ENCODE measurements at places on chromosomes 4 and X.

- DNase-seq, result no peak
These were observed 31.6 kb upstream of the NAP1L5 start for GRCh38 chr4:88729146-88729760.

DNA sequence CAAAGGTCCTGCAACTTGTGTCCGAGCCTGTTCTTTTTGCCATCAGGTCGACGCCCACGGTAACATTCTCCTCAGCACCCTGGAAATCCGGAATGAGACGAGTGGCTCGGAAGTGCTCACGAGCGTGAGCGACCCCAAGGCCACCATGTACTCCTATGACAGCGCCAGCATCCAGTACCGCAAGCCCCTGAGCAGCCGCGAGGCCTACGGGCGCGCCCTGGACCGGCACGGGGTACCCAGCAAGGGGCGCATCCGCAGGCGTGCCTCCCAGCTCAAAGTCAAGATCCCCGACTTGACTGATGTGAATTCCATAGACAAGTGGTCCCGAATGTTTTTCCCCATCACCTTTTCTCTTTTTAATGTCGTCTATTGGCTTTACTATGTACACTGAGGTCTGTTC, 37.9 kb downstream of the COMMD8 start:
- no peak for DNase-seq

GRCh38 chrX:9301836-9302235, 163.0 kb upstream of the TBL1X start:
- DNase-seq, result no peak

DNA sequence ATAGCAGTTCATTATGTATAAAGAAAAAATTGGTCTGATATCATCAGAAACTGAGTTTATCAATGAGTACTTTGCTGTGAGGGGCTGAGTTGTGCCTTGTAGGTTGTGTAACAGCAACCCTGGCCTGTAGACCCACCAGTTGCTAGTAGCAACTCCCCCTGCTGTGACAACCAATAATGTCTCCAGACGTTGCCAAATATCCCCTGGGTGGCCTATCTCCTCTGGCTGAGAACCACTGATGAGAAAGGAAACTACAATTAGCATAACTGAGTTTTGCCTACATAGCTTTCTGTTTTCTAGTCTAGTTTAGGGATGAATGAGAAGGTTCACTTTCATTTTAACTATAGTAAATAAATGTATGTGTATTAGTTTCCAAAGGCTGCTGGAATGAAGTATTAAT, 234.1 kb downstream of the CPE start:
- no peak for DNase-seq

DNA sequence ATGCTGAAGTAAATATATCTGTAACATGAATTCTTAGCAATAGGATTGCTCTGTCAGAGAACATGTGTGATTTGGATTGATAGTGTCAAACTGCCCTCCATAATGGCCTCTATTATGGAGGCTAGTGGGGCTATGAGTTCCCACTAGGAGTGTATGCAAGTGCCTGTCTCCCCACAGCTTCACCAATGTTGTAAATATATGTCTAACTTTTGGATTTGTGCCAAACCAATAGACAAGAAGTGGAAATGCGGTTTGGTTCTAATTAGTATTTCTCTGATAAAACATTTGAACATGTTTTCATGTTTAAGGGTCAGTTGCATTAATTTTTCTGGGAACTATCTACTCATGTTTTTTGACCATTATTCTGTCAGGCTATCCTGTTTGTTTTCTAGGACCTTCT, 28.1 kb downstream of the GPAT3 start:
- DNase-seq, result no peak

- no peak for DNase-seq
These were observed 150.1 kb downstream of the DHX15 start for GRCh38 chr4:24434241-24434640.

DNA sequence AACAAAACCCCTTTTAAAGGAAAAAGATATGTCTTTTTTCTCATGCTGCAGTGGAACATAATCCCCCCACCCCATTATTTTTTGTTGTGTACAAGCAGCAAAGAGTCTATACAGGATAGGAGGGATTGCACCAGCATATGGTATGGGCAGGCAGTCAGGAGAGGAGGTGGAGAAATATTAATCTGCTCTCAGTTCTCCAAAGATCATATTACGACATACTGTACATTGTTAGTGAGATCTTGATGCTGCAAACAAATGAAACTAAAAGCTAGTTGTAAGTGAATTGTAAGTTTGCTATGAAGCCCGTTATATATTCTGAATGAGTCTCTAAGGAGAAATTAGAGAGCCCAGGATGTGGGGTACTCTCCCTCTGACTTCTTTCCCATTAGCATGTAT, 75.3 kb downstream of the RAPGEF2 start:
- no peak for DNase-seq

GRCh38 chr4:179095585-179096221, 1653.5 kb upstream of the AGA start:
- peak; percentile 11 for DNase-seq

- DNase-seq, result peak; percentile 52
These were observed 58.2 kb upstream of the DKK2 start for GRCh38 chr4:107094332-107094731.

- peak; percentile 39 for DNase-seq
These were observed 52.2 kb downstream of the SPATA18 start for GRCh38 chr4:52103319-52103718.

- DNase-seq, result peak; percentile 89
These were observed 247.6 kb upstream of the RPS6KA3 start for GRCh38 chrX:20514358-20514757.

- DNase-seq, result no peak
These were observed 245.9 kb upstream of the TLL1 start for GRCh38 chr4:165627128-165627527.

GRCh38 chrX:141960578-141960977, 56.9 kb downstream of the MAGEC1 start:
- no peak for DNase-seq

DNA sequence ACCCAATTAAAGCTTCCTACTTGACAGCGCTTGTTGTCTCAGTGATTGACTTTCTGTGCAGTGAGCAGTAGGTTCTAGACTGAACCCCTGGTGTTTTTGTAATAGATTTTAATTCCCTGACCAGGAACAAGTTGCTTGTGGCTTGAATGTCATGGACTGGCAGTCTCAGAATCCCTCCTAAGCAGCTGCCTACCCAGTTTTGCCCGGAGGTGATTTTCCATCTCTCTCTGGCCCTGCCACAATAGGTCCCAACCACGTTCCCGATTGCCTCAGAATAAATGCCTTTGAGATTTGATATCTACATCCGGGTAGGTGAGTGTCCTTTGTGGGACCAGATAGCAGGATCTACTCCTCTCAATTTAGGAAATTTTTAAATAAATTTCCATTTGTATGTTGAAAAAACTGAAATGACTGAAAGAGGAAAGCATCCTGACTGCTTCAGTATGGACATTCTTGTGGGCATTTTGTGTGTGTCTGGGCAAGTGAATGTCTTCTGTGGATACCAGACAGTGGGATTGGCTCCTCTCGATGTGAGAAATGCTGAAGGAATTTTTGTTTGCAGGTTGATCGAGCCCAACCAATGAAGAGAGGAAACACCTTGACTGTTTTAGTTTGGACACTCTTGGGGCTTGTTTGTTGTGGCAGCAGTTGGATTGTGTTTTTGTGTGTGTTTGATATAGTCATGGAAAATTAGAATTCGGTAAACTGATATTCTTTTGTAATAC, 1607.4 kb downstream of the C4orf33 start:
- no peak for DNase-seq

DNA sequence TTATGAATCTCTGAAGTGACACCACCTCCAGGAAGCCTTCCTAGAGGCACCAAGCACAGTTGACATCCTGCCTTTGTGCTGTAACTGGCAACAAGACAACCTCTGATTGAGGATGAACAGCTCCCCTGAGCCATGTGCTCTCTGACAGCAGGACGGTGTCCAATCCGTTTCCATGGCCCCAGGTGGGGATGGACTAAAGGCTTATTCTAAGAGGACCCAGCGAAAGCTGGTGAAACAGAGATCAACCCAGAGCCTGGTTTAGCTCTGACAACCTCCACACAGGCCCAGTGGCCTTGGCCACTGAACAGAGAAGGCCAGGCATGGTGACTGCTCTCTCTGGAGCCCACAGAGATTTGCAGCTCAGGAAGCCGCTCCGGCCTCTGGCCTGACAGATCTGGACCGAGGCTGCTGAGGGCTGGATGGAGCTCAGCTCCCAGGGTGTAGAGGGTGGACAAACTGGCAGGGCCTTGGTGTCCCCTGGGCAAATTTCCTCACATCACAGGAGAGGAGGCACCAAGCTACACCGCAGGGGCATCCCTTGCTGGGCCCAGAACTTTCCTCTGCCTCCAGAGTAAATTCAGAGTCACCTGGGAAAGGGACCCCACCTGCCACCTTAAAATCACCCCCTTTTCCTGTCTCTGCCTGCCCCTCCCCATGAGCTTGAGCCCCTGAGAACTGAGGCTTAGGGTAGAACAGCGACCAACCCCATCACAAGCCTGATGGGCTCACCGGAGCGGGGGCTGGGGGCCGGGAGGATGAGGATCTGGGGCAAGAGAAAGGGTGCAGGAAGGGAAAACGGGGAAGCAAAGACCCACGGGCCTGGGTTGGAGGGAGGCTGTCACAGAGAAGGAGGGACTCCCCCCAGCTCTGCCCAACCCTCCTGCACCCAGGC, 40.2 kb downstream of the HMX1 start:
- no peak for DNase-seq

DNA sequence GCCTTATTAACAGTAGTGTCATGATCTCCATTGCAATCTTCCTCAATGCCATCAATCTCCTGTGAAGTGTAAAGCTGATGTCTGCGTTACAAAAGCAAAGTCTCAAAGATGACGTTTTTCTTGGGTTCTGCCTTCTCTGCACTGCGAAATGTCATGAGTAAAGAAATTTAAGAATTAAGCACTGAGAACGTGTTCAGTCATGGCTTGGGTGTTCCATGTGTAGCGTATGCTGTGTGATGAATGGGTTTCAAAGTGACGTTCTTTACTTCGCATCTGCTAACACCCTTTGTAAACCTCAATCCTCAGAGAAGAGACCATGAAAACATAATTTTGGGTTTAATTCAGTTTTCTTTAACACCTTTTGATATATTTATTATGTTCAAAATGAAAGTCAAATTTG, 999 bp downstream of the NAP1L5 start:
- DNase-seq, result no peak

DNA sequence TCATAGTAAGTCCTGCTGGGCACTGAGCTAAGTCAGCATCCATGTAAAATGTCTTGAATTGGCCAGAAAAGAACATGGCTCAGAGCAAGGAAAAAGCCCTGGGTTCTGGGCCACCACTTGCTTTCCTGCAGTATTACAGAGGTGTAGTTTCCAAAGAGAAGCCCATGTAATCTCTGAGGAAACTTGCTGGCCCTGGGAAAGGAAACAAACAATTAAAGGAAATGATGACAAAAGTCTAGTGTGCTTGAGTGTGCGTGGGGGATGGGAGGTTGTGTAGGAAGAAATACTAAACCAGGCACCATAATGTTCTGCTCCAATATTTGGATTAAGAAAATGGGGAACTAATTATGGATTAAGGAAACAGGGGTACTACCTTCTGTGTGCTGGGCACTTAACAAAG, 39.5 kb upstream of the SMIM10L2A start:
- DNase-seq, result no peak

DNA sequence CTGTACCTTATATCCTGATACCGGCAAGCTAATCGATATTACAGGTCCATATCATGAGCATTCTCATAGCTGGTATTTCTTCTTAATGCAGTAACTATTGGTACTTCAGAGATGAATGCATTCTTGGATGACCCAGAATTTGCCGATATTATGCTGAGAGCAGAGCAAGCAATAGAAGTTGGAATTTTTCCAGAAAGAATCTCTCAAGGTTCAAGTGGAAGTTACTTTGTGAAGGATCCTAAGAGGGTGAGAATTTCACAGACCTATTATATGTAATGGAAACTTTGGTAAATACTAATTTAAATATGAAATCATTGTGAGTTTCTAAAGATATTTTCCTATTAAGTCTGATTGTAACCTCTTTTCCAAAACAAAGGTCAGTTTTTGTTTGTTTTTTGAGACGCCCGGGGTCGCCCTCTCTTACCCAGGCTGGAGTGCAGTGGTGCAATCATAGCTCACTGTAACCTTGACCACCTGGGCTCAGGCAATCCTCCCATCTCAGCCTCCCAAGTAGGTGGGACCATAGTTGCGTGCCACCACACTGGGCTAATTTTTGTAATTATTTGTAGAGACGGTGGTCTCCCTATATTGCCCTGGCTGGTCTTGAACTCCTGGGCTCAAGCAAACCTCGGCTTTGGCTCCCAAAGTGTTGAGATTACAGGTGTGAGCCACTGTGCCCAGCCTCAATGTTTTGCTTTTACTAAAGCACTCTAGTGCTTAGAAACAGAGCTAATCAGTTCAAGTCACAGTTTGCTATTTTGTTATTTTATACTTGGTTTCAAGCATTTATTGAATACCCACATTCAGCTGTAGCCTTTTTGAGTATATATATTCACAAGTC, 18.6 kb downstream of the PI4K2B start:
- no peak for DNase-seq

- no peak for DNase-seq
These were observed 518 bp downstream of the PRDM8 start for GRCh38 chr4:80197601-80198440.

GRCh38 chrX:18810416-18810815, 103.0 kb downstream of the PPEF1 start:
- no peak for DNase-seq

GRCh38 chr4:151522866-151523519, 114.0 kb downstream of the FHIP1A start:
- no peak for DNase-seq

DNA sequence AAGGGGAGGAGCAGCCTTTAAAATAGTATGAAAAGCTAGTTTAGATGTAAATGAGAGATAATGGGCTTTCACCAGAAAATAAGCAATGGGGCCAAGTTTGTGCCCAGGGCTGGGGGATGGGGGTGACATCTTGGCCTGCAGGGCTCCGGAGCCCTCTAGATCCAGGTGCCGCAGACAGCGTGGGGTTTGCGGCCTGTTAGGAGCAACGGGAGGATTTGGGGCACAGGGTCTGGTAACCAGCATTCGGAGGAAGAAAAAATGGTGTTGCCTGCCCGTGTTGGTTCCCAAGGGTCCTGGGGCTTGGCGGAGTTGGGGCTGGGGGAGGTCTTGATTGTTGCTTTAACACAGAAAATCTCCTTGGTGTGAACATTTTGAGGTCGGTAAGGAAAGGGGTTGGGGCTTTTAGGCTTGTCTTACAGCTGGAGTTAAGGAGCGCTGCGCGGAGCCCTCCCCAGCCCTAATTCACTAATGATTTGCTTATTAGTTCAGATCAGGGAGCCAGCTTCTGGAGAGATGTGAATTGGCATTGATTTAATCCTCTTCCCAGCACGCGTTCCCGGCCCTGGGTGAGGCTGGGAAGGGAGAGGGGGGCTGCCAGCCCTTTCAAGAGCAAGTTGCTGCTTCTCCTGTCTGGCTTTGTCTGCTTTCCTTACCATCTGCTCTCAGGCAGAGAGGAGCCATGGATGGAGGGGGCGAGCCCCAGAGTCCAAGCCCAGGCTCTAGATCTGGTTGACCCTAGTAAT, 443.4 kb downstream of the BCOR start:
- no peak for DNase-seq

All from HT1080 (cell line).